Kidney capillary endothelial cell (primary cell): ENCODE measurements at places on chromosomes 5 and 9.
A peak's percentile ranks its signal among the peaks of the same experiment; 100 is the strongest.

DNA sequence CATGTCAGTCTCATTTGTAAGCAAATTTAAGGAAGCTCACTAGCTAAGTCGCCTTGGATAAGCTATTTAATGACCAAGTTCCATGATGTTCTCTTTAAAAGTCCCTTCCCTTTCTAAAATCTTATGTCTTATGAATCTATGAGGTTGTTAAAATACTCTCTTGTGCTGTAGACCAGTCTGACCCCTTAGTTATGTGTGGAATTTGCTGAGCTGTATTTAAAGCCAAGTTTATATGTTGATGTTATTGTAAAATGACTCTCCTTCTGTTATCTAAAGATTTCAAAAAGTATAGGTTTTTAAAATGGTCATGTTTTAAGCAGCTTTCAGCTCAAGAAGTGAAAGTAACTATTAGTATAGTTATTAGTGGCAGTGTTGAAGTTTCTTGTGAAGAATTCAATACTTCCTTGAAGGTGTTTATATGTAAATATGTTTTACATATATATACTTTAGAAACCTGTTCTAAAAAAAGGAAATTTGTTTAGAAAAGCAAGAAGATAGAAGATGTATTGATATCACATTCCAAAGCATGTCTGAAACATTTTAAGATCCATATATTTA lies 92.2 kb downstream of the CDC42SE2 start:
- DNase-seq = no peak

DNA sequence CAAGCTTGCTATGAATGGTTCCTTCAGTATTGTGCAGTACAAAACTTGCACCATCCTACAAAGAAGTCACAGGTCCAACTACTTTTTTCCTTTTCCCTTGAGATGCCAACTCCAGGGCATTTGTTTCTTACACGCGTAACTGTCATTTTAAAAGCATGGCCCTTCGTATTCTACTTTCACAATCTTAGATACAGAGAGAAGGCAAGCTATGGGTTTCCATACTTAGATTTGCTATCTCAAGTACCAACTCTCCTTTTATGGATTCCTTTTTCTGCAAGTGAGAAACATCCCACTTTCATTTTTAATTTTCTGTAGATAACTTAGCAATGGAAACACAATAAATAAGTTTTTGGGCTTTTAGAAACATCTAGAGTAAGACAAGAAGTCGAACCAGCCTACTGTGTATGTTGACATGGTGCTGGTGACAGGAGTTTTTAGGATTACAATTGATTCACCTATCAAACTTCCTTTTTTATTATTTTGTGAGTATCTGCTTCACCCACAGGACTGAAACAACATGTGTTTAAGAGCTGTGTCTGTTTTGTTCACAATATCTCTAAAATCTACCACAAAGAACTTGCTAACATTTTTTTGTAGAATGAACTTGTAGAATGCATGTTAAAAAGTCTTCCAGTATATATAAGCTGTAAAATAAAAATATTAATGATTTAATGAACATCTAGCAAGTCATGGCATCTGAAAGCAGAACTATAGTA lies 124.1 kb downstream of the FAM174A start:
- no peak for DNase-seq

DNA sequence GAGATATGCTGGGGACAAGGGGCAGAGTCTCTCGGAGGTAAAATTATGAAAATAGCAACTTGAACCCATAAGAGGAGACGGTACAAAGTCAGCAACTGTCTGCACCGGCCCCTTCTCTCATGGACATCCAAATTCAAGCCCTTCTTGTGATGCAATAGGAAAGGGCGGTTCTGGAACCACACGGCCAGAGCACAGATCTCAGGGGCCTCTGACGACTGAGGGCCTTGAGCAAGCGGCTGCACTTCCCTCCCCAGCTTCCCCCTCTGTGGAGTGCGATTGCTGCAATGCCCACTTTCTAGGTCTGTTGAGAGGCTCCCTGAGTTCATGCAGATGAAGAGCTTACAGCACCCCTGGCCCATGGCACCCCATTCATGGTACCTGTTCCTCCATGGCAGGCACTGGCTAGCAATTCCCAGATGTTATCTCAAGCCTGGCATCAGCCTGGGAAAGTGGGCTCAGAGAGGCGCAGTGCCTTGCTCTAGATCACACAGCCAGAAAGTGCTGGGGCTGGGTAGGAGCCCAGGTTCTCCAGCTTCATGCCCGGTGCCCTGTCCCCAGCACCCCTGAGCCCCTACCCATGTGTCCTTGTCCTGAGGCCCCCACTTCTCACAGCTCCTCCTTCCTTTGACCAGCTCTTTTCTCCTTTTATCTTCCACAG lies 17.7 kb upstream of the CPLX2 start:
- DNase-seq = no peak

DNA sequence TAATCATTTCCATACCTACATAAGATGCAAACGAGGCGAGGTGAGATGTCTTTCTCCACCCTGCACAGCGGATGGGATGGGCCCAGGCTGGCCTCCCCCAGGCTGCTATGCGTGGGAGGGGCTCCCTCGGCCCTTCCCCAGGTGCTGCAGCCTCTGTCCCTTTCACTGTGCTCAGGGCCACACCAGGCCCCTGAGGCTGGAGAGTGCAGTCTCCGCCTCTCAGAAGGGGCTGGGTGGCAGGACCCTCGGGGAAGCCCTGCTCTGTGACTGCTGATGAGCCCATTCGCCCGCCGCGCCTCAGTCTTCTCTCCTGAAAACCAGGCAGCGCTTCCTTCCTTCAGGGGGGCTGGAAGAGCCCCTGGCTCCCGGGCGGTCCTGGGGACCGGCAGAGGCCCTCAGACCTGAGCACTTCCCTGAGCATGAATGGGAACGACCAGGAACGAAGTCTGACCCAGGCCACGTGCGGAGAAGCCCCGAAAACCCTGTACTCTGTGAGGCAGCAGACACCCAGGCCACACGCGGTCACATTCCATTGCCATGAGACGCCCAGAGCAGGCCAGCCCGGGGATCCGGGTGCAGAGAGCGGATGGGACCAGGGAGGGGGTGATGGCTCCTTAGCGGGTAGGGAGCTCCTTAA lies 21.9 kb upstream of the NOTCH1 start:
- peak; percentile 67 for DNase-seq

- no peak for DNase-seq
These were observed 28.9 kb downstream of the RASEF start for GRCh38 chr9:83034026-83034425.

- DNase-seq = no peak
These were observed 115.8 kb upstream of the ICE1 start for GRCh38 chr5:5306696-5307095.

- DNase-seq = no peak
These were observed 236.1 kb downstream of the MARCHF11 start for GRCh38 chr5:15943487-15943886.

DNA sequence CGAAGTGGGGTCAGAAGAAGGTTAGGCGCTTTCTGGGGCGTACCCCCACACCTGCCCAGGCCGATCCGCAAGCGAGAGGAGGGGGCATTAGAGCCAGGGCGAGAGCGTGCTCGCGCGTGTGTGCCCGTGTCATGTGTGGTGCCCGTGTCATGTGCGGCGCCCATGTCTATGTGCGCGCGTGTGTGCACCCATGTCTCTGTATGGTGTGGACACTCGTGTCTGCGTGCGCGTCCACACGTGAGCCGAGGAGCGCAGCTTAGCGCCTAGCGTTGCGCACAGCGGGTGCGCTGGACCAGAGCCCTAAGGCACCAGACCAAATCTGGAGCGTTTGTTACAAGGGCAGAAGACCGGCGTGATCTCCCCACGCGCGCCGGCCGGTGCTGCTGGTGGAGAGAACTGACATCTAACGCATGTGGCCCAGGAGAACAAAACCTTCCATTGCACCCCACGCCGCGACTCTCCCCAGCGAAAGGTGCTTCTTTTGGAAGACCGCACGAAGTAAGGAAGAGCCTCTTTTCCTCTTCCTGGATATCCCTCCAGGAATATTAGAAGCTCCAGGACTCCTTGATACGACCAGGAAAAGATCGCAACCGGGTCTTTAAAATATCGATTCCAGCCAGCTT lies 644 bp downstream of the NIM1K start:
- no peak for DNase-seq

DNA sequence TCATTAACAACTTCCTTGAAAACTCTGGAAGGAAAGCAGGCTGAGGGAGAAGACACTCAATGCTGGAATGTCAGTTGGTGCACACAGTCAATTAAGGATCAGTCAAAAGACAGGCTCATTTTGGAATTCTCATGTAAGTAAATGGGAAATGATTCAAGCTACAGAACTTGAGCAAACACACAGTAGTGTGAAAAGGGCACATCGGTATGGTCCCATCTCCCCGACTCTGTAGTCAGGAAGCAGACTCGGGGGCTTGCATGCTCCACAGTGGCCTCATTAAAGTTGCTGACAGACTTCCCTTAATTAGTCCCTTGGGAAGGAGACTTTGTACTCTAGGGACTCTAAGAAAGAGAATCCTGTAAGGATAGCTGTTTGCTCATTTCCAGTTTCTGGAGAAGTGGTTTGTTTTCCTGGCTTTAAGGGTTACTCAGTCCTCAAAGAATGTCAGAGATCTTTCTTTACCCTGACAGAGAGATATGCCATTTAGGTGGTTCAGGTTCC lies 339.2 kb downstream of the ADAMTS6 start:
- peak; percentile 98 for DNase-seq

DNA sequence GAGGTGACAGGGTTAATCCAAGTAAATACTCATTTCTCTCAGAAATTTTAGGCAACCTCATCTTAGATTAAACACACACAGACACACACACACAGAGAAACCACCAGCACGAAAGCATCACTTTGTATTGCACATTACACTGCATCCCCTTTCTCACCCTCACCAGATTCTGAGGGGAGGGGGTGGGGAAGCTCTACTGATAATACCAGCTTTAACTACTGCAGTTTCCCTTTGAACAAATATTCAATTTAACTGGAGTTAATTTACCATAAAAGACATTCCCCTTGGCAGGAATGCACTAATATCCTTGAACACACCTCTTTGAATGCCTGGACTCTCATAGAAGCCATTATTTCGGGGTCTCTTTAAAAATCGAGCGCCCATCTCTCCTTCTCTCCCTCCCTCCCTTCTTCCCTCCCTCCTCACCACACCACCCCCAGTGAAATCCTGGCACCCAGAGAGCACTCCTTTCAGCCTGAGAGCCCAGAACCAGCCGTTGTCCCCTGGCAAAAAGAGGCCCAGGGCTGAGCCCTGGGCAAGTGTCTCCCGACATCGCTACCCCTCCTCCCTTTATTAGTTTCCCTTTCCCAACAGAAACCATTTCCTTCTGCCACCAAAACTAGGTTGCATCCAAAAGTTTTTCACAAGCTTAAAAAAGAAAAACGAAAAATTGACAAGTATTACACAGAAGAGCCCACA lies 2.8 kb upstream of the NFIB start:
- DNase-seq = no peak

GRCh38 chr9:113922160-113922559 lies 46.1 kb downstream of the ZNF618 start:
- DNase-seq = no peak

GRCh38 chr5:107285772-107286171 lies 385.0 kb downstream of the EFNA5 start:
- no peak for DNase-seq

- no peak for DNase-seq
These were observed 92.4 kb upstream of the CEP78 start for GRCh38 chr9:78143281-78144007.

GRCh38 chr9:13430368-13431221 lies 151.1 kb upstream of the MPDZ start:
- no peak for DNase-seq

DNA sequence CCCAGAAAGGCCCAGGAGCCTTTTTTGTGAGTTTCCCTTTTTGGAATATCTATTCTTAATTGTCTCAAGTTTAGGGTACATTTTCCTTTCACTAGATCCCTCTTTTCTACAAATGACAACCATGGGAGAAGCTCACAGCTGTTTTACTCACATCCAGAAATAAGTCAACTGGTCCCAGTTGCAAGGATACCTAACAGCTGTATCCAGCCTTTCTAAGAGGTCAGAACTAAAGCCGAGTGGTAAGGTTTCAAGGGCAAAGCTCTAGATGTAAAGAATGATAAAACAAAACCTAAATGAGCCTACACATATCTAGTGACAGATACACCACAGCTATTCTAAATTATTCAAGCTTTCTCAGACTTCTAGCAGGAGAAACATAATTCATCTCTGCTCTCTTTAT lies 4.4 kb downstream of the FGF10 start:
- no peak for DNase-seq

DNA sequence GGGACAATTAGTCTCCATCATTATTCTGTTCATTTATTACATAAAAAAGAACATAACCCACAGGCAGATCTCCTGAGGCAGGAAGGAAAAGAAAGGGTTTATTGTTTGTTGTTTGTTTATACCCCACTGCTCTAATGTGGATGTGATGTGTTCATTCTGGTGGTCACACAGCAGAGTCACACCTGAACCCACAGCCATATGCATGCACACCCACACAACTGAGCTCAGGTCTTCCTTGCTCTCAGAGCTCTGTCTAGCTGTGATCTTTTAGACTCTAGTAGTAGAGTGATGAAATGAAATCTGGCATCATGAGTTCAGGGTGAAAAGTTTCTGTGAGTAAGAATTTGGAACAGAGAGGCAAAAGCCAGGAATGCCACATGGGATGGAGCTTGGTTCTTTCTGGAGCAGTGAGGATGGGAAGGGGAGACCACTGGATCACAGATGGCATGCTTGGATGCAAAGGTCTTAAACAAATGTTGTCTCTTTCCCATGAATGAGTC lies 227.0 kb downstream of the PAPPA start:
- DNase-seq = no peak
